Stimulated activated CD4-positive, alpha-beta T cell treated with anti-CD3 and anti-CD28 coated beads, Interleukin-15, amount 100 ng/mL, for 48 hours (primary cell): ENCODE measurements at places on chromosomes 3 and 15.
A peak's percentile ranks its signal among the peaks of the same experiment; 100 is the strongest.

GRCh38 chr15:32993285-32993684, 201.2 kb downstream of the FMN1 start:
- DNase-seq: no peak

GRCh38 chr3:60313951-60314461, 937.2 kb downstream of the FHIT start:
- no peak for DNase-seq

DNA sequence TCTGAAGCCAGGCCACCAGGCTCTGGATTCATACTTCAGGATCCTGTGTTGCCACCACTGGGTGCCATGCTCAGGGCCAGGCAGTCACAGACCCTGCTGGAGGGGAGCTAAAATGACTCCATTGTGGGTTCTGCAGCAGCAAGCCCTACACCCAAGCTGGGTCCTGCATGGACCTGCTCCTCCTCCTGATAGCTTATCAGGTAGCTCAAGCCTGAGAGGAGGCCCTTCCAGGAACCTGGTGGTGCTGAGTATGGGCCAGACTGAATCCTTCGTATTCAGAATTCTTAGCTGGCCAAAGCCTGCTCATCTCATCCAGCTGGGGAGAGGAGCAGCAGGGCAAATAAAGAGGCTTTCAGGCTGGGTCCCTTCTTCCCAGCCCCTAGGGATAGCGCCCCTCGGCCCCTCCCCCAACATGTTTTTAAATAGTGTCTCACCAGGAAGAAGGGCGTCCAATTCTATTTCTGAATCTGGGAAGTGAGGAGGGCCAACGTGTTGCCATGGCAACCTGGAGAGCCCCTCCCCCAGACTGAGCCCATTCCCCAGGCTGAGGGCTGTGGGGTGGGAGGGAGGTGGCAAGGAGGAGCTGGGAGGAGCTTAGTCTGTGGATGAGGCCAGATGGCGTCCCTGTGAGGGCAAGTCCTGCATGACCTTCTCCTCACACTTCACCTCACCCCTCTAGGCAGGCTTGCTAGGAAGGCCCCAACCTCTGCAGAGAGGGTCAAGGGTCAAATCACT, 11.0 kb upstream of the CAMKV start:
- no peak for DNase-seq

GRCh38 chr3:139343895-139344856, at the start of gene MRPS22:
Gene MRPS22, plus strand, starts transcription at chr3:139344020. Its CDS starts 7 bp downstream, at chr3:139344027.
- DNase-seq: peak; percentile 73

DNA sequence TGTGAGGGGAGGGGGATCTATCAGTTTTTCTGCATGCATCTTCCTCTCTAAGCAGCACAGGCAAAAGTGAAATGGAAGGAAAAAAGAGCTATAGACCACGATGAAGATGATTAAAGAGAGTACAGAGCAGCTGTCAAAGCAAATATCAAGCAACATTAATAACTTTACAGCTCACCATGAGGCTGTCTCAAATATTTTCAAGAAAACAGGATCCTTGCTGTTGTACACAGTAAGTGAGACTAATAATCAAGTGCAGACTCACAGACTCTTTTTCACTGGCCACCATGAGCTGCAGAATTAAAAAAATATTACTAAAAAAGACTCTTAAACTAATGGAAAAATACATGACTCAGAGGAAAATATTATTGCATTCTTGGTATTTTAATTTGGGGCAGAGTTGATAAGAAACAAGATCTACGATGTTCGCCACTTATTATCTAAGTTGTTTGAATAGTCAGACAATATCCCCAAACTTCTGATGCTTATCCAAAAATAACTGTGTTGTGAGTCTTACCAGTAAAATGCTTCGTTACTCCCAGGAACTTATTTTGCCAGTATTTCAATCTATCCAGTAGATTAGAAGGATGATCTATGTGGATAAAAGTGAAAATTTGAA, 817.5 kb upstream of the ALCAM start:
- DNase-seq: no peak

DNA sequence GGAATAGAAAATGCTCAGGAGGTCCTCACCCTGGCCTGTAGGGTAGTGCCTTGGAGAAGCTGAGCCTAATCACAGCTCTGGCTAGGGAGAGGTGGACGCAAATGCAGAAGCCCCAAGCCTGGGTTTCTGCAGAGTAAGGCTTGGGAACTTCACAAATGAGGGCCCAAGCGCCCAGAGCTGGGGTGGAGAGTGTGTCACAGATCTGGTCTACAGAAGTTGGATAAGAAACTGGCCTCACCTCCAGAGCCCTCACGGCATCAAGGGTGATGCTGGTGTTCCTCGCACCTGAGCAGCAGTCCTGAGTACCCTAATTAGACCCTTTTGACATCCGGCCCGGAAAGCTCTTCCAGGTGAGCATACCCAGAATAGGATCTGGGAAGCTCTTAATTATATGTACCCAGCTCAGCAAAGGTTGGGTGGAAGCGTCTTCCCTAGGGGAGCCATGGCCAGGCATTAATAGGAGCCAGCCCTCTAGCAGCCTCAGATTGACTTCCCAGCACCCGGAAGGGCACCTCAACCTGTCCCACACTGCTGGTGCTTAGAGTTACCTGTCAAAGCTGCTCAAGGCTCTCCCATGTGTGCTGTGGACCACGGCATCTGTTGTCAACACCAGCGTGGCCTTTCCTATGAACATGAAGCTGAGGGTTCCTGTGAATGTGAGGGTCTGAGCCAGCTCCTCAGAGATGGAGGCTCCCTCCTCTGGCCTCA, 31.8 kb downstream of the RBM5 start:
- no peak for DNase-seq
